ENCODE measurements at places on chromosomes 7 and 10.

GRCh38 chr7:45957721-45958120 is 36.6 kb upstream of the IGFBP3 start:
- H3K4me3 ChIP-seq = no peak overlapping the region
- H3K27ac ChIP-seq = no peak overlapping the region
- H3K27me3 ChIP-seq = no peaks in the 10 kb centered on the region
- DNase-seq = no peak

GRCh38 chr7:131374821-131375220 is 47.1 kb downstream of the MKLN1 start:
- no peak overlapping the region for H3K27ac ChIP-seq
- DNase-seq = no peak
- no peaks in the 10 kb centered on the region for H3K27me3 ChIP-seq
- H3K36me3 ChIP-seq = no peaks in the 10 kb centered on the region

DNA sequence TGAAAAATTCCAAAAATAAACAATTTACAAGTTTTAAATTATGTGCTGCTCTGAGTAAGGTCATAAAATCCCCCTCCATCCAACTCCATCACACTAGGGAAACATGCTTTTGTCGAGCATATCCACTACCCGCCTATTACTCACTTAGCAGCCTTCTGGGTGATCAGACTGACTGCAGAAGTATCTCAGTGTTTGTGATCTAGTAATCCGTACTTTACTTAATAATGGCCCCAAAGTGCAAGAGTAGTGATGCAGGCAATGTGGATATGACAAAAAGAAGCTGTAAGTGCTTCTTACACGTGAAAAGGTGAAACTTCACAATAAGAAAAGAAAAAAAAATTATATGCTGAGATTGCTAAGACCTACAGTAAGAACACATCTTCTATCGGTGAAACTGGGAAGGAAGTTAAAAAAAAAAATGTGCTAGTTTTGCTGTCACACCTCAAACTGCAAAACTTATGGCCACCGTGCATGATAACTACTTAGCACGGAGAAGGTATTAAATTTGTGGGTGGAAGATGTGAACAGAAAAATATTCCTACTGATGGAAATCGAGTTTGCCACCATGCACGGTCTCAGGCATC is 43.2 kb downstream of the SEMA3C start:
- H3K27me3 ChIP-seq = no peaks in the 10 kb centered on the region
- H3K4me3 ChIP-seq = no peak overlapping the region
- H3K27ac ChIP-seq = no peak overlapping the region
- no peaks in the 10 kb centered on the region for H3K36me3 ChIP-seq
- no peak for DNase-seq
- no peaks in the 10 kb centered on the region for H3K4me1 ChIP-seq

DNA sequence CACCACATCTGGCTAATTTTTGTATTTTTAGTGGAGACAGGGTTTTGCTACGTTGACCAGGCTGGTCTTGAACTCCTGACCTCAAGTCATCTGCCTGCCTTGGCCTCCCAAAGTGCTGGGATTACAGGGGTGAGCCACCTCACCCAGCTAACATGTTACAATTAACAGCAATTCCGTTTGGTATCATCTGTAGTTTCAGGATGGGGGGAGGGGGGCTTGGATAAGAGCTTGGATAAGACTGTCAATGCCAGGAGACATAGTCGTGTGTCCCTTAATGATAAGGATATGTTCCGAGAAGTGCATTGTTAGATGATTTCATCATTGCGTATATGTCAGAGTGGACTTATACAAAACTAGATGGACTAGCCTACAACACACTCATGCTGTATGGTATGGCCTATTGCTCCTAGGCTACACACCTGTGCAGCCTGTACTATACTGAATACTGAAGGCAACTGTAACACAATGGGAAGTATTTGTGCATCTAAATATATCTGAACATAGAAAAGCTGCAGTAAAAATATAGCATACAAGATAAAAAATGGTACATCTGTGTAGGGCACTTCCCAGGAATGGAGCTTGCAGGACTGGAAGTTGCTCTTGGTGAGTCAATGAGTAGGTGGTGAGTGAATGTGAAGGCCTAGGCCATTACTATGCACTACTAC is 103.9 kb upstream of the TNS3 start:
- no peaks in the 10 kb centered on the region for H3K4me1 ChIP-seq
- no peak overlapping the region for H3K27ac ChIP-seq
- no peaks in the 10 kb centered on the region for H3K27me3 ChIP-seq
- no peak overlapping the region for H3K4me3 ChIP-seq

DNA sequence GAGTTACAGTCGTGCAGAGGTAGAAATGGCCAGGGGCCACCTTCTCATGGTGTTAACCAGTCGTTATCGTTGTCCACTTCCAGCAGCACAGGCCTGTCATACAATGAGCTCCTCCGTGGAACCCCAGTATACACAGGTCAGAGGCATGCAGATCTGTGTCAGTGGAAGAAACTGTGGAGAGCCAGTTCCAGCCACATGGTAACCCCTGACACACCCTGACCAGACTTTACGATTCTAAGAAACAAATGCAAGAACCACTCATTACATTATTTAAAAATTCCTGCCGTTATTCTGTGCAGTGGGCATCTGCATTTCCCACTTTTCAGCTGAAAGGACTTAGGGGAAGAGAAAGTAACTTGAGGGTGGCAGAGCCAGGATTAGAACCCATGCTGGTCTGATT is 23.5 kb upstream of the GJD4 start:
- no peak overlapping the region for H3K4me3 ChIP-seq
- no peaks in the 10 kb centered on the region for H3K27me3 ChIP-seq
- DNase-seq = no peak
- H3K4me1 ChIP-seq = no peaks in the 10 kb centered on the region
- no peak overlapping the region for H3K27ac ChIP-seq

DNA sequence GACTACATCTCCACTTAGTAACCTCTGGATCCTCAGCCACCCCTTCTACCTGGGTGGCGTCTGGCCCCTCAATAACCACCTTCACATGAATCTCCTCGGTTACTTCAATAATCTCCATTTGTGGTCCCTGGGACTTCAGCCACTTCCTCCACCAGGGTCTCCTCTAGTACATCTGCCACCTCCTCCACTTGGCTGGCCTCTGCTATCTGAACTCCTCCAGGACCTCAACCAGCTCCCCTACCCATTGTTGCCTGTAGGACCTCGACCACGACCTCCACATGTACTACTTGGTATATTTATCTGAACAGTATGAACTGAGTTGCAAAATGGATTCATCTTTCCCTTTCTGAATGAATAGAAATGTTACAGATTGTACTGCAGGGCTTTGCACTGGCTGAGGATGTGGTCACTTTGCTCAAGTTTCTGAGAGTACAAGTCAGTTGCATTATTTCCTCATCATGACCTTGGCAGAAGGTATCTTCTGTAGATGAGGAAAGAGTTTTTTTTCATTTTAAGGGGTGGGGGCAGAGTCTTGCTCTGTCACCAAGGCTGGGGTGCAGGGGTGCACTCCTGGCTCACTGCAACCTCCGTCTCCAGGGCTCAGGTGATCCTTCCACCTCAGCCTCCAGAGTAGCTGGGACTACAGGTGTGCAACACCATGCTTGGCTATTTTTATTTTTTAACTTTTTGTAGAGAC is 36.0 kb downstream of the MAT1A start:
- no peak overlapping the region for H3K4me3 ChIP-seq
- no peaks in the 10 kb centered on the region for H3K4me1 ChIP-seq
- no peak overlapping the region for H3K27ac ChIP-seq
- no peaks in the 10 kb centered on the region for H3K27me3 ChIP-seq
- no peak for DNase-seq

DNA sequence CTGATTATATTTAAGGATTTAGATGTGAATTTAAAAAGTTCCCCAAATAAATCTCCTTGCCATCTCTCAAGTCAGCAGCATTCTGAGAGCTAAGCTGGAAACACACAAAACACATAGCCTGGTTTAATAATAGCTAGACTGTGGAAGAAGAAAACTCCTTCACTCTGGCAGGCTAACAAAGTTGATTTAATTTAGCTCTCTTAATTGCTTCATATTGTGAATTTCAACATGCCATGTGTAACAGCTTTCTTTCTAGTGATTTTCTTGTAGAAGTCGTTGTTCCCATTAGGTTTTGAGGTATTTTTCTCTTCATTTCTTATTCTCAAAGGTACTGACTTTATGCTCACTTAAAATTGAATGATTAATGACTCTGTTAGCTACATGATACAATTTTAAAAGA is 216.8 kb upstream of the AKR1E2 start:
- no peaks in the 10 kb centered on the region for H3K27me3 ChIP-seq
- no peak overlapping the region for H3K27ac ChIP-seq
- no peak overlapping the region for H3K4me3 ChIP-seq
- no peak for DNase-seq
- H3K4me1 ChIP-seq = no peaks in the 10 kb centered on the region
- H3K36me3 ChIP-seq = no peaks in the 10 kb centered on the region

- no peaks in the 10 kb centered on the region for H3K4me1 ChIP-seq
- no peak overlapping the region for H3K27ac ChIP-seq
- no peak overlapping the region for H3K4me3 ChIP-seq
- H3K27me3 ChIP-seq = no peaks in the 10 kb centered on the region
Observed at GRCh38 chr10:94725871-94726270, 36.6 kb upstream of the CYP2C19 start.
